ENCODE measurements at places on chromosomes 16 and 17. TPM values are rescaled to one million over a fixed set of nuclear protein-coding genes. Genes with fewer than 3 reads are reported as not detected.

The TAC4 gene
- total RNA-seq = not detected

The MFAP4 gene
- 54.5 TPM for total RNA-seq

The HS3ST6 gene
- total RNA-seq = not detected

The JPH3 gene
- total RNA-seq = 0.58 TPM

The LGALS9C gene
- total RNA-seq = 56.5 TPM

The ANKS4B gene
- total RNA-seq = not detected

The CMTM2 gene
- not detected for total RNA-seq

The CD300LG gene
- 3.7 TPM for total RNA-seq

The TNRC6C gene
- total RNA-seq = 18.9 TPM

The COPZ2 gene
- total RNA-seq = 6.8 TPM

The CHRNE gene
- total RNA-seq = 0.45 TPM

The TAF15 gene
- 127 TPM for total RNA-seq

GRCh38 chr17:44887971-44888954 lies 11.0 kb downstream of the EFTUD2 start:
- H3K36me3 ChIP-seq = peaks cover 44% of the 10 kb centered on the region
- H3K27me3 ChIP-seq = no peaks in the 10 kb centered on the region
- no peak for DNase-seq

DNA sequence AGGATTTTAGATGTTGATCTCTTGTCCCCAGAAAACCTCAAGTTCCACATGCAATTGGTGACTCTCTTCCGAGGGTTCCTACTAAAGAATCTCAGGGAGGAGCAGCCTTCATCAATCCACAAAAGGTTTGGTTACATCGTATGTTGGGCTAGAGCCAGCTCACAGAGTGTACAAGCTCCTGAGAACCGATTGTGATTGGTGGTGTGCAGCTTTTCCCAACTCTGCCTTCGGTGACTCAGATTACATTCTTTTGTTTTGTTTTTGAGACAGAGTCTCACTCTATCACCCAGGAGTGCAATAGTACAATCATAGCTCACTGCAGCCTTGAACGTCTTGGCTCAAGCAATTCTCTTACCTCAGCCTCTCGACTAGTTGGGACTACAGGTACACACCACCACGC lies 172.4 kb downstream of the PMP22 start:
- no peak overlapping the region for H3K27ac ChIP-seq
- no peaks in the 10 kb centered on the region for H3K4me1 ChIP-seq
- no peak for DNase-seq
- no peaks in the 10 kb centered on the region for H3K27me3 ChIP-seq

DNA sequence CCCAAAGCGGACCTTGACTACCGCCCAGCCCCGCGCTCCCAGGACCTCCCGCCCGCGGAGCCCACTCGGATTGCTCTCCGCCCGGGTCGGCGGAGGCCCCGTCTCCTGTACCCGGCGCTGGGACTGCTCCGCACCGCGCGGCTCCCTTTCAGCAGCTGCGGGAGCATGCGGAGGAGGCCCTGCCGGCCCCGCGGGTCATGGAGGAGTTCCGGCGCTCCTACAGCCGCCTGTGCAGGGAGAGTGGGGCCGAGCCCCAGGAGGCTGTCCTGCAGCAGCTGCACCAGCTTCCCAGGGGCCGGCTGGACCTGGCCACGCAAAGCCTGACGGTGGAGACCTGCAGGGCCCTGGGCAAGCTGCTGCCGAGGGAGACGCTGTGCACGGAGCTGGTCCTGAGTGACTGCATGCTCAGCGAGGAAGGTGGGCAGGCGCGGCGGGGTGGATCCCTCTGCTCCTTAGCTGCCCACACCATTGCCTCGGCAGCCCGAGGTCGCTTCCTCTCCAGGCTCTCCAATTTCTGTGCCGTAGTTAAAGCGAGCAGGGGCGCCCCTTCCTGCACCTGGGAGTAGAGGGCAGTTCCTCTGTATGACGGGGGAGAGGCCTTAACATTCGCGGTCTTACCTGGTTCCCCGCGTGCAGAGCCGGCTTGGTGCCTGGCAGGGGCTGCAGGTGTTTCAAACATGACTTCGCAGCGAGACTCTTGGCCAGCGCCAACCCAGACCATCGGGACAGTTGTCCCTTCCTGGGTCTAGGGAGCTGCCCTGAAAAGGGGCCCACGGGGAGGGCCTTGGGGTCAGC lies 539 bp downstream of the LRRC45 start:
- H3K36me3 ChIP-seq = peaks cover 29% of the 10 kb centered on the region
- DNase-seq = no peak
- peak overlapping the region; percentile 88 for H3K4me3 ChIP-seq
- H3K4me1 ChIP-seq = peaks cover 58% of the 10 kb centered on the region
- H3K27me3 ChIP-seq = no peaks in the 10 kb centered on the region
- H3K27ac ChIP-seq = no peak overlapping the region

- H3K4me1 ChIP-seq = no peaks in the 10 kb centered on the region
- no peaks in the 10 kb centered on the region for H3K27me3 ChIP-seq
- H3K4me3 ChIP-seq = no peak overlapping the region
Measured at GRCh38 chr17:43521389-43521788, 24.8 kb downstream of the ETV4 start.

GRCh38 chr17:75498039-75498725 lies 17.2 kb downstream of the CASKIN2 start:
- peaks cover 57% of the 10 kb centered on the region for H3K36me3 ChIP-seq
- no peaks in the 10 kb centered on the region for H3K4me1 ChIP-seq
- no peak overlapping the region for H3K4me3 ChIP-seq
- H3K27ac ChIP-seq = no peak overlapping the region
- no peaks in the 10 kb centered on the region for H3K27me3 ChIP-seq

DNA sequence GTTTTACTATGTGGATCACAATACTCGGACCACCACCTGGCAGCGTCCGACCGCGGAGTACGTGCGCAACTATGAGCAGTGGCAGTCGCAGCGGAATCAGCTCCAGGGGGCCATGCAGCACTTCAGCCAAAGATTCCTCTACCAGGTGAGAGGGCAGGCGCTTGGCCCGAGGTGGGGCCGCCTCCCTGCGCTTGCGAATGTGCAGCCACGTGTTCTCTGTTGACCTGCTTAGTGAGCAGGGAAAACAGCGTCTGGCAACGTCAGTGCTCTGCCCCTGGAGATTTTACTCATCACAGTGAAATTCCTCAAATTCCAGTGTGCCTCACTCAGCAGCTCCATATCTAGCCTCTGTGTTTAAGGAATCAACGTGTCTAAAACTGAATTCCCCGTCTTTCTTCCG lies 33.4 kb upstream of the CLEC18A start:
- H3K36me3 ChIP-seq = no peaks in the 10 kb centered on the region
- H3K27ac ChIP-seq = peak overlapping the region; percentile 10
- DNase-seq = no peak
- H3K4me3 ChIP-seq = no peak overlapping the region
- H3K27me3 ChIP-seq = no peaks in the 10 kb centered on the region

- DNase-seq = no peak
- no peak overlapping the region for H3K27ac ChIP-seq
- no peaks in the 10 kb centered on the region for H3K36me3 ChIP-seq
- H3K4me3 ChIP-seq = no peak overlapping the region
- no peaks in the 10 kb centered on the region for H3K4me1 ChIP-seq
Measured at GRCh38 chr16:31225193-31225592, 8.3 kb upstream of the PYDC1 start.

GRCh38 chr17:66317629-66318028 lies 15.2 kb downstream of the PRKCA start:
- peaks cover 13% of the 10 kb centered on the region for H3K4me1 ChIP-seq
- no peaks in the 10 kb centered on the region for H3K27me3 ChIP-seq
- no peaks in the 10 kb centered on the region for H3K36me3 ChIP-seq

DNA sequence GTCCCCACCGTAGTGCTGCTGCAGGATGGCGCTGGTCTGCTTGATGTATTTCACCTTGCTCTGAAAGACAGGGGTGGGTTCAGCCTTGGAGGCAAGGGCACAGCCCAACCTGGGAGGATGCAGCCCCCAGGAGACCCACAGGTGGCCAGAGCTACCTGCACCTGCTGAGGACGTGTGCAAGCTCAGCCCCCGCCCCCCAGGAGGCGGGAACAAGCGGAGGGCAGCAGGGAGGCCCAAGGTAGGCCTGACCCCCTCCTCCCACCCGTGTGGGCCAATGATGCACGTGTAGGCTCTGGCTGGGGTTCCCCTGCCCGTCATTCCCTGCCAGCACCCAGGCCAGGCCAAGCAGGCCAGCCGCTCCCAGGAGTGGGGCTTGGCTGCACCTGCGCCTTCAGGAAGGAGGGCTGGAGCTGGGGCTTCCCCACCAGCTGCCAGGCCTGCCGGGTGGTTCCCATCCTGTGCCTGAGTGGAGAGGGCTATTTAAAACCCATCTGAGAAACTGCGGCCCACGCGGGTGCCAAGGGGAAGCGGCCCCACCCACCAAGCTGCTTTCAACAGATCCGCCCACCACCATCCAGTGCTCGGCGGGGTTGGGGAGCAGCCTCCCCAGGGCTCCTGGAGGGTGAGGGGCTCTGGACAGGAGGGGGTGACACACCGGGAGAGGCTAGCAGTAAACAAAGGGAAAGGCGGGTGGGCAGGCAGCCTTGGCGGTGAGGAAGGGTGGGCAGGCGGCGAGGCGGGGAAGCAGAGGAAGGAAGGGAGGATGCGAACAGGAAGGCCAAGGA lies 3.8 kb downstream of the NTHL1 start:
- peak overlapping the region; percentile 26 for H3K27ac ChIP-seq
- no peaks in the 10 kb centered on the region for H3K36me3 ChIP-seq

GRCh38 chr17:30021708-30022317 lies 80.4 kb downstream of the EFCAB5 start:
- H3K4me3 ChIP-seq = no peak overlapping the region
- no peaks in the 10 kb centered on the region for H3K36me3 ChIP-seq
- no peaks in the 10 kb centered on the region for H3K27me3 ChIP-seq
- H3K27ac ChIP-seq = no peak overlapping the region

- H3K27ac ChIP-seq = peak overlapping the region; percentile 27
- DNase-seq = no peak
- no peak overlapping the region for H3K4me3 ChIP-seq
Measured at GRCh38 chr17:49821466-49821865, 26.4 kb downstream of the TAC4 start.

- no peaks in the 10 kb centered on the region for H3K36me3 ChIP-seq
- no peak overlapping the region for H3K27ac ChIP-seq
- DNase-seq = no peak
- H3K4me3 ChIP-seq = no peak overlapping the region
- H3K4me1 ChIP-seq = no peaks in the 10 kb centered on the region
Measured at GRCh38 chr16:58088091-58088490, 41.1 kb downstream of the CFAP20 start.

DNA sequence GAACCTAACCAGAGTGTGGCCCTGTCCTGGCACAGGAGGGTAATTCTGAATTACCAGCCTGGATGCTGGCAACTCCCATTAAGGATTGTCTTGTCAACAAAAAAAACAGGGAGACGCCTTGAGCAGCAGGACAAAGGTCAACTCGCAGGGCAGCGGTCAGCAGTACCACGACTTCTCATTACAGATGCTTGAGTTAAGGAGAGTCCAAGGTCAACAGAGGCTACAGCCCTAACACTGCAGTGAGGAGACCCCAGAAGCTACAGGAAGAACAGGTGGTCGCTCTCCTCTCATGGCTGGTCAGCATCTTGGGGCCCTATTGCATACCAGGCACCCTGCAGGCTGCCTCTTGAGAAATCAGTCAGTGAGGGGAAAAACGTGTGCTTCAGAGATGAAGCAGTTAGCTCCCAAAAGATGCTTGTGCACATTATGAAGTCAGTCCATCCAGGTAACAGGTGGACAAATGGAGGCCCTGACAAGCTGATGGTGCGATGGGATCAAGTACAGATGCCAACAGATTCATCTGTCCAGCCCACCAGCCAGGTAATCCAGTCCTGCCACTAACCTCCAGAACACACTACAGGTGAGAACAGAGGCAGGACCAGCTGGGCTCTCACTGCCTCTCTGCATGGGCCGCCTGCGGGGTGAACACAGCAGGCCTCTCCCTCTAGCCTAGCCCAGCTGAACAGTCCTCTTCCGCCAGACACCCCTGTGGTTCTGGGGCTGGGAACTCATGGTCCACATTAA lies 4.2 kb downstream of the CSNK1D start:
- peaks cover 82% of the 10 kb centered on the region for H3K4me1 ChIP-seq
- H3K4me3 ChIP-seq = no peak overlapping the region
- H3K36me3 ChIP-seq = peaks cover 49% of the 10 kb centered on the region
- H3K27me3 ChIP-seq = no peaks in the 10 kb centered on the region

GRCh38 chr17:41758601-41759000 lies 24.2 kb upstream of the HAP1 start:
- no peak overlapping the region for H3K27ac ChIP-seq
- peaks cover 72% of the 10 kb centered on the region for H3K36me3 ChIP-seq
- no peaks in the 10 kb centered on the region for H3K4me1 ChIP-seq
- no peak for DNase-seq
- H3K27me3 ChIP-seq = no peaks in the 10 kb centered on the region

DNA sequence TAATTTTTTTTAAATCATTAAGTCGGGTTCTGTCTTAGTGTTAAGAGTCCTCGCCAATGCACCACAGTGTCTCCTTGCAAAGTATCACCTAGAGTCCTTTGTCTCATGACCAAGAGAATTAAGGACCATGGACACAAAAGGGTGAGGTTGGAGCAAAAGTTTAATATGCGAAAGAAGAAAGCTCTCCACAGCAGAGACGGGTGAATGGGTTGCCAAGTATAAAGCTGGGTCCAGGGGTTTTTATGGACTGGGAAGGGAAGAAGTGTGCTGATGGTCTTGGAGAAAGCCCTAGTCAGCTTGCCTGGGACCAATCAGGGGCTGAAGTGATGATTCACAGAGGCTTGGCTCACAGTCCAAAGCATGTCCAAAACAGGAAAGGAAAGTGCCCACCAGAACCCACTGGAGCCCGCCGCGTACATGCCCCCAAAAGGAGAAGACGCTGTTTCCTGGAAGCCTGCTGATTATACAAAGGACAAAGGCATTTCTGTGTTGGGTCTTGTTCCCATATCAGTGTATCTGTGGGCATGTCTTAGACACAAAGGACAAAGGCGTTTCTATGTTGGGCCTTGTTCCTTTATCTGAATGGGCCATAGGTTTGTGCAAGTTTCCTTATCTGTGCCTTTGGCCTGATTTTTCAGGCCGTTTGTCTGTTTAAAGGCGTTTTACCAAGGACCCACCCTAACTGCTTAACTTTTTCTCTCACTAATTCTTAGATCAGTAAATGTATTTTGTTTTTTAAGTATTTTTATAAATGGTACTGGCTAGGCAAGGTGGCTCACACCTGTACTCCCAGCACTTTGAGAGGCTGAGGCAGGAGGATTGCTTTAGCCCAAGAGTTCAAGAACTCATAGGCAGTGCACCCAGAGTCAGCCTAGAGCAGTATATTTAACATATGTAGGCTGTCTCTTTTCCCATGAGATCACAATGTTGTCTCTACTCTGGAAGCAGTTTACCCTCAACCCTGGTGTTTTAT lies 28.7 kb upstream of the ATF7IP2 start:
- H3K27me3 ChIP-seq = no peaks in the 10 kb centered on the region
- no peak for DNase-seq
- no peak overlapping the region for H3K4me3 ChIP-seq
- H3K36me3 ChIP-seq = no peaks in the 10 kb centered on the region
